Renal pelvis (tissue), 12 donors: ENCODE measurements at places on chromosomes 1 and 21. TPM values are rescaled to one million over a fixed set of nuclear protein-coding genes. Genes with fewer than 3 reads are reported as not detected.

- DNase-seq, result peak; percentile 50
Measured at GRCh38 chr1:93448983-93449804, 1.3 kb downstream of the FNBP1L start.

DNA sequence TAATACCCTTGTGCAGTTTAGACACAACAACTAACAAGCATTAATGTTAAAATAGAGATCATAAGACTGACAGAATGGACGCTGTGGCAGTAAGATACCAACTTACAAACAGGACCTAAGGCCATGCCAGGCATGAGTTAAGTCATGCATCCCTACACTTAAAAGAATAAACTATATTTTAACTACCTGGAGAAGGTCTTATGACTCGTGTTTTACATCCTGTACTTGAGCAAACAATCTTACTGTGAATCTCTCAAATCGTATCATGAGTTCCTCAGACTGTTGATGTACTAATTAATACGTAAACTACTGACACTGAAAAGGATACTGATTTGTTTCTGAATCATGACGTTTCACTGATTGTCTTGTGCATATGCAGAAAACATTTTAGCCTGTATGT lies 2.0 kb upstream of the RSPH1 start:
- no peak for DNase-seq

DNA sequence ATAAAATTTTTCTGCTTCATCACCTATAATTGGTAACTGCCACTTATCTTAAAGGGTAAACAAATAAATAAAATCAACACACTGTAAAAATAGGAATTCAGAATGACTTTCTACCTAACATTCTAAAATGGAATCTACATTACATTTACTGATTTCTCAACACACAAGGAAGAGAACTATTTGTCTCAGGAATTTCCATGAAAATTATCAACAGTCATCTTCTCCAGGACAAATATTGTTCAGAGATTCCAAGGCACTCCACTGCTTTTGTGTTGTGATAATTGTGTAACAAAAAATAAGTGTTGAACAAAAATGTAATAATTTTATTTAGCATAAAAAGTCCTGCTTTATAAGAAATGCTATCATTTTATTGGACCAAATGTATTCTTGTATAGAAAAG lies 7.3 kb downstream of the ODF2L start:
- no peak for DNase-seq

DNA sequence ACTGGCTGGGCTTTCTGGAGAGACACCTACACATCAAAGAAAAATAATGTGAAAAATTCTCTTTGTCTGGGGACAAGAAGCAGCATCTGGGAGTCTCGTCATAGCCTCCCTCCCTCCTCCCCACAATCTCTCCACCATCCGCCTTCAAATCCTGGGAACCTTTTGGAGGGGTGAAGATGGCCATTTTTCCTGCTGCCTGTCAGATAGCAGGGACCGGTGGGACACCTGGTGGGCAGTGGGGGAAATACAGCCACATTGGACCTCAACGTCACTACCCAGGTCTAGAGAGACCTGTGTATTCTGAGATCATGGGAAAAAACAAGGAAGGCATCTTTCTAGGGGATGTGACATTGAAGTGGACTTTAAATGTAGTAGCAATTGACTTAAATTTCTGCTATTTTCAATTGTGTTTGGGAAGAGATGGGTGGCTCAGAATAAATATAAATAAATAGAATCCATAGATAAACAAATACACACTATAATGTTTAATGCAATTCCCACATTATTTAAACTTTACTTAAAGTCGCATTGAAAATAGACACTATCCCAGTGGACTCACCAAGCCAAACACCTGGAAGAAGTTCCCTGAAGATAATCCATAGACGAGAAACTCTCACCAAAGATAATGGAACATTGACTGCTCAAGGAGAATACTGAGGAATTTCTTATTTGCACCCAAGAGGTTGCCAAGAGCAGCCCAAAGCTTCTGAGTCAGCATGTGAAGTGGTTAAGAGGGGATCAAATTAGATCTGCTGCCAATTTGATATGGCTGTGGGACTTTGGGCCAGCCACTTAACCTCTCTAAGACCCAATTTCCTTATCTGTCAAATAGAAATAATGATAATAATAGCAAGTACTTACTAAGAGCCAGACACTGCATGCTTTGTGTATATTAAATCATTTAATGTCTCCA lies 147.6 kb upstream of the CAMK1G start:
- DNase-seq, result peak; percentile 61

DNA sequence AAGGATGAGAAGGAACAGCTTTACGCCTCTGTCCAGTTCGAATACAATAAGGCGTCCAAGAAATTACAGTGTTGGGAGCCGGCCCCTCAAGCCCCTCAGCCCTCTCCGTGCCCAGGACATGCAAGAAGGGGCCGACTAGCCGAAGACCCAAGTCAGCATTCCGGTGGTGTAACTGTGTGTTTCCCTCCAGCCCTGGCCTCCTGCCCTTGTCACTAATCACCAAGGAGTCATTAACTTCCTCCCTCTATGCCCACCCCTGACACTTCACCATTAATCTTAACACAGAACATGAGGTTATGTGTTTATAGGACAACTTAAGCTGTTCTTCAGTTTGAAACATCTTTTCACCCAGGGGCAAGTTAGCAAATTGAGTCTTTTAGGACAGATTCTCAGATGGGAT lies 16.4 kb upstream of the C4BPB start:
- peak; percentile 76 for DNase-seq

- peak; percentile 88 for DNase-seq
Measured at GRCh38 chr1:209207701-209208286, 375.7 kb upstream of the CAMK1G start.

- DNase-seq, result no peak
Measured at GRCh38 chr1:165580931-165581871, 37.4 kb downstream of the LRRC52 start.

DNA sequence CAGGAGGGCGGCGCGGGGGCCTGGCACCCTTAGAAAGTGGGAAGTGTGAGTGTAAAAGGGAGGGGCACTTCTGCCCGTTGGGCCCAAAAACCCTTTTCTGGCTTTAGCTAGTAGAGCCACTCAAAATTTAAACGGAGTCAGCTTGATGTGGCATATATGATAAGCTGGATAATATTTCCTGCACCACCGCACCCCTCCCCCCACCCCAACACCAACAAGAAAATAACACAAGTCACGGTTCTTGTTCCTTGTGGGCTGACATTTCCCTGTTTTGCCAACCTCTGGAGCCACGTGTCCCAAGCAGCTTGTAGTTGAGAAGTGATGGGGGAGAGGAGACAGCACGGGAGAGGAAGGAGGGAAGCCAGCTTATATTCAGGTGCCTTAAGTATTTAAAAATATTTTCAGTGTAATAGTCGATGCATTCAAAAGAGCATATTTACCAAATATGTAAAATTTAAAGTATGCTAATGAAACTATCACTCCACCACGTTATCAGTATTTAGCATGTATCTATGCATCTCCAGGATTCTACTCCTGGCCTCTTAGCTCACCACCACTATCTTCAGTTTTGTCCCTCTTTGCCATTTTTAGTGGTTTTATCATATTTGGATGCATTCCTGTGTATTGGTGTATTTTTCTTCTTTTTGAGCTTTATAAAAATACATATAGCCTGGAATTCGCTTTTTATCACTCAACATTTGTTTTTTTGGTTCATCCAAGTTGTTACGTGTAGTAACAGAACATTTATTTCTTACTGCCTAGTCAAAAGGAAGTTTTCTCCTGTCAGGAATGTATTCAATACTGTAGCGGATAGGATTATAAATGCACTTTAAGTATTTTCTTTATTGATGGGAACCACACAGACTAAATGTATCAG lies 773 bp upstream of the DDX59 start:
- peak; percentile 47 for DNase-seq

GRCh38 chr1:181743878-181744312 lies 260.6 kb downstream of the CACNA1E start:
- DNase-seq, result peak; percentile 27

DNA sequence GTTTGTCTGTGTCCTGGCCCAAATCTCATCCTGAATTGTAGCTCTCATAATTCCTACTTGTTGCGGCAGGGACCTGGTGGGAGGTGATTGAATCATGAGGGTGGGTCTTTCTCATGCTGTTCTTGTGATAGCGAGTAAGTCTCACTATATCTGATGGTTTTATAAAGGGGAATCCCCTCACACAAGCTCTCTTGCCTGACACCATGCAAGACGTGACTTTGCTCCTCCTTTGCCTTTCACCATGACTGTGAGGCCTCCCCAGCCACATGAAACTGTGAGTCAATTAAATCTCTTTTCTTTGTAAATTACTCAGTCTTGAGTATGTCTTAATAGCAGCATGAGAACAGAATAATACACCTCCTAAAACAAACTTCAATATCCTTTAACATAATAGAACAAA lies 1065.6 kb downstream of the PLA2G4A start:
- no peak for DNase-seq

DNA sequence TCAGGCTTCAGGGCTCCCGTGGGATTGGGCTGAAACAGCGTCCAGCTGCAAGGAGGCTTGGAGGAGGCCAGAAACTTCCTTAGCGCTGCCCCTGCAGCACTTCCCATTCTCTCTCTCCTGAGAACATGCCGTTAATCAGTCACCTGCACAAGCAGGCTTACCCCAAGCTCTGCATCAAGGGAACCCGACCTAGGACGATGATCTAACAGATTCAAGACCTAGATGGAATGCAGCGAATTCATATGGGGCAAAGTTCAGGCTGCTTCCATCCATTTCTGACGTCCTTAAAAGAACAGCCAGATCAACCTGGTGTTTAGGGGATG lies 114.1 kb downstream of the ERG start:
- DNase-seq, result no peak

DNA sequence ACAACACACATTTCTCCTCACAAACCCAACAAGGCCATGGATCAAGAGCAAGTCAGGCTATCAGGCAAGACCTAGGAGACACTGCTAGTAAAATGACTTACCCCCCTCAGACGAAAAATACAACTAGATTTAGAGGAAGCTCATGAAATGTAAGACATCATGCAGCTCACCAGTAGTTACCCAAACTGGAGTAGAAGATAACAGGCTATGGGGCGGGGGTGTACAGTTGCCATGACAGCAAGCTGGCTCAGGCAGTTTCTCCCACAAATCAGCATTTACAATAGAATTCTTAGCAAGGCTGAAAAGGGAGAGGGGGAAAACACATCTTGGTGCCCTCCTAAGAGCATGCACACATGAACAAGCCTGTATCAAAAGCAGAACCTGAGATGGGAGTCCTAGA lies 13.9 kb downstream of the TPM3 start:
- no peak for DNase-seq

DNA sequence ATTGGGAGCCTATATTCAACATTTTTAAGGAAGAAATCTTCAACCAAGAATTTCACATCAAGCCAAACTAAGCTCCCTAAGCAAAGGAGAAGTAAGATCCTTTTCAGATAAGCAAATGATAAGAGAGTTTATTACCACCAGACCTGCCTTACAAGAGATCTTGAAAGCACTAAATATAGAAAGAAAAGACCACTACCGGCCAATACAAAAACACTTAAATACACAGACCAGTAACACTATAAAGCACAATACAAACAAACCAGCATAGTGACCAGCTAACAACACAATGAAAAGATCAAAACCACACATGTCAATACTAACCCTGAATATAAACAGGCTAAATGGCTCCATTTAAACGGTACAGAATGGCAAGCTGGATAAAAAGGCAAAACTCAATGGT lies 165.4 kb downstream of the MRPL39 start:
- no peak for DNase-seq

DNA sequence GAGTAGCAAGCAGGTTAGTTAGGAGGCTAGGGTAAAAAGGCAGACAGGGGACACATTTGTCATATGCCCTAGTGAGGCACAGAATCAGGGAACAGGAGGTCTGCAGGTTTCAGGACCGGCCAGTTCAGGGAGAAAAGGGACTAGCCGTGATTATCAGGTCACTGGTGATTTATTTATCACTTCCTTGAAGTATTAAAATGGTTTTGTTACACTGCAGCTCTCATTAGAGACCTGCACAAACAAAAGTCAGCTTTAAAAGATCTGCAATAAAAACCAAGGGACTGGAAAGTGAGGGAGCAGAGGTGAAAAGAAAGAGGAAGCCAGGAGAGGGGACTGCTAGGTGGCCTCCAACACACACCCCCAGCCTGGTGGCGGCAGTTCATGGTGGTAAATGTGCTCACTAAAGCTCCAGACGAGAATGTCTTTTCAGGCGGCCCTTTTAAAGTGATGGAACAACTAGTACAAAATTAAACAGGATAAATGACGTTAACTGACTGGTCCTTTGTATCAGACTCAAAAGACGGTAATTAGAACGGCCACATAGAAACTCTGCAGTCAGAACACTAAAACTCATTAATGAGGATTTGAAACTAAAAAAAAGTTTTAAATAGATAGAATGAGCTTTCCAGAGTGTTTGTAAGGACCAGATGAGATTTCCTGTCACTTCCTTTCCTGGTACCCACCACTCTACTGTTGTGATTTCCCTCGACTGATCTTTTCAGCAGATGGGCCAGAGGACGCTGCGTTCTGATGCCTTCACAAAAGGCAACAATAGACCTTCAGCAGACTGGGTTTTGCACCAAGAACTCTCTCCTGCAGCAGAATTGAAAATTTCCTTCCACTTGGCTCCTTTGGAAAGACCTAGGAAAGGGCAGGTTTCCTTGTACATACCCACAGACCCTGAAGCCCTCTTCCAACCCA lies 136.8 kb downstream of the NTPCR start:
- DNase-seq, result no peak

DNA sequence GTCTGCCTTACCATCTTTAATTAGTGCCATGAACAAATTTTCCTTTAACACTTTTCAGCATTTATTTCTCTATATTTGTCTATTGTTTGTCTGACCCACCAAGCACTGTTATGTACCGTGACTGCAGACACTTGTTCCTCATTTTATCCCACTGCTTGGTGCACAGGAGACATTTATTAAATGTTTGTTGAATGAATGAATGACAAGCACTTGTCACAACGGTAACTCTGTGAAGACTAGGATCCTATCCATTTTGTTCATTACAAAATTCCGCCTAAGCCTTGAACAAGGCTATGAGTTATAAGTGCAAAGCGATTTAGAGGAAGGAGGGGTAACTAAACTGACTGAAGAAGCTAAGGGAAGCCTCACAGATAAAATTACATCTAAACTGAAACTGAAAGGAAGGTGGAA lies 379 bp upstream of the STRIP1 start:
- DNase-seq, result no peak

Gene STYXL2
- polyA plus RNA-seq, result 0.55 TPM

Gene SPATA1
- polyA plus RNA-seq, result 3.2 TPM

Gene ATP1A2
- 5.0 TPM for polyA plus RNA-seq

Gene PGLYRP4
- not detected for polyA plus RNA-seq

Gene SLC9C2
- polyA plus RNA-seq, result 0.04 TPM

Gene PTPN7
- 1.0 TPM for polyA plus RNA-seq

Gene BRDT
- polyA plus RNA-seq, result not detected

Gene SLC25A44
- polyA plus RNA-seq, result 38.0 TPM

Gene TNN
- 2.5 TPM for polyA plus RNA-seq

Gene TOE1
- polyA plus RNA-seq, result 12.5 TPM

Gene VANGL1
- 17.1 TPM for polyA plus RNA-seq

Gene FBXO2
- polyA plus RNA-seq, result 1.4 TPM
